ENCODE measurements at places on chromosomes 7 and 10. TPM values are rescaled to one million over a fixed set of nuclear protein-coding genes. Genes with fewer than 3 reads are reported as not detected.

GRCh38 chr10:35336921-35337823 lies 863 bp downstream of the CCNY start:
- peak; percentile 37 for DNase-seq

DNA sequence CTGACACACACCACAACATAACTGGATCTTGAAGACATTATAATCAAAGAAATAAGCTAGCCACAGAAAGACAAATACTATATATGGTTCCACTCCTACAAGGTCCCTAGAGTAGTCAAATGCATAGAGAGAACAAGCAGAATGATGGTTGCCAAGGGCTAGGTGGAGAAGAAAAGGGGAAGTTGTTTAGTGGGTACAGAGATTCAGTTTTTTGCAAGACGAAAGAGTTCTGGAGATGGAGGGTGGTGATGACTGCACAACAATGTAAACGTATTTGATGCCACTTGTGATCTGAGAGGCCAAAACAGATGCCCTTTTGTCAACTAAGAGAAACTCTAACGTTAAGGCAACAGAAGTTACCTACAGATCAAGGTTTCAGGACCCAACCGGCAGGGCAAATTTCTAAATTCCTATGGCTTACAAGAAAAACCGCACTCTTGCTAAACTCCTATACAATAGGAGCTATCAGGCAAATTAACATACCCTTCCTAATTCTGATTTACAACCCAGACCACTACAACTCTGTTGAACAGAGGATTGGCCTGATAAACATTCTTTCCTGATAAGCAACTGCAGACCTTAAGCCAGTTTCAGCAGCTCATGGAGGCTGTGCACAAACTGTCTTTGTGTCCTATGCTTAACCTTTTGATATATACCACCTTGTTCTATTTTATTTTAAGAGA lies 69.0 kb downstream of the FAM107B start:
- no peak for DNase-seq

- DNase-seq: no peak
Measured at GRCh38 chr7:152654971-152655370, 21.0 kb downstream of the XRCC2 start.

DNA sequence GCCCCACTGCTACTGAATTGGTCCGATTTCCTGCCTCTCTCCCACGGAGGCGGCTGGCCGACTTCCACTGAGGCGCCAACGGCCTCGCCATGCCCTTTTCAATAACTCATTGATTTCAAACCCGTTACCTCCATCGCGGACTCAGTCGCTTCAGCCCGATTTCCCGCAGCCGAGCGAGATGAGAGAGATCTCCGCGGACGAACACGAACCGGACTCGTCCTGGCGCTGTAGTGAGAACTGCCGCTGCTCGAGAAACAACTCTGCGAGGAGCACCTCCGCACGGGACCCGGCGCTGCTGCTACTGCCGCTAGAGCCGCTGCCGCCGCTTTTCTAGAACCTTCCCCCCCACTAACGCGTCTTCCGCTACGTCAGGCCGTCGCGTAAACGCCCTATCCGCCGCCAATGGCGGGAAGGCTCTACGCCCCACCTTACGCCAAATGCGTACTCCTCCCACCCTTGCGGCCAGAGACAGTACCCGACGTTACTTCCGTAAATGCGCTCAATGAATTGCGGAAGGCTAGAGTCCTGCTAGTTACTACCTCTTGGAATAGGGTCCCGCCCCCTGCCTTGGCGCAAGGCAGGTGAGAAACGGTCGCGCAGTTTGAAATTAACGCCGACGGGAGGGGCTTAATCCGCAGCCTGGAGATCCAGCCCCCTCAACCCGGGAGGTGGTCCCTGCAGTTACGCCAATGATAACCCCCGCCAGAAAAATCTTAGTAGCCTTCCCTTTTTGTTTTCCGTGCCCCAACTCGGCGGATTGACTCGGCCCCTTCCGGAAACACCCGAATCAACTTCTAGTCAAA lies at the start of gene HNRNPA2B1:
Gene HNRNPA2B1, minus strand, starts transcription at position 303 of the 803 bp plus-strand sequence. Its CDS starts 169 bp downstream, at position 134.
- DNase-seq: peak; percentile 97

DNA sequence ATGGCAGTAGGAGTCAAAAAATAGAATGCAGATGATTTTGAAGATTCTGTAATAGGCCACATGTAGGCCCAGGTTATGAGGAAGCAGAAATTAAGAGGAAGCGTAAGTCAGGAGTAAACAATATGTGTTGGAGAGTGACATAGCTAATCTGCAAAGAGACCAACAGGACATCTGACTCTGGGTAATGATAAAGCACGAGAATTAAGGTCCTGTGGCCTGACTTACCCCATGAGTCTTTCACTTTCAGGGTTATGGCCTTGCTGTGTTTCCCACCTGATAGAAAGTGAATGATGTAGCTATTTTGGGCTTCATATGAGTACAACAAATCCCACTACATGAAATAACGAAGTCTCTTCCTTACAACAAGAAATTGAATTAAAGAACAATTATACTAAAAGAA lies 393.0 kb downstream of the MAGI2 start:
- DNase-seq: no peak

DNA sequence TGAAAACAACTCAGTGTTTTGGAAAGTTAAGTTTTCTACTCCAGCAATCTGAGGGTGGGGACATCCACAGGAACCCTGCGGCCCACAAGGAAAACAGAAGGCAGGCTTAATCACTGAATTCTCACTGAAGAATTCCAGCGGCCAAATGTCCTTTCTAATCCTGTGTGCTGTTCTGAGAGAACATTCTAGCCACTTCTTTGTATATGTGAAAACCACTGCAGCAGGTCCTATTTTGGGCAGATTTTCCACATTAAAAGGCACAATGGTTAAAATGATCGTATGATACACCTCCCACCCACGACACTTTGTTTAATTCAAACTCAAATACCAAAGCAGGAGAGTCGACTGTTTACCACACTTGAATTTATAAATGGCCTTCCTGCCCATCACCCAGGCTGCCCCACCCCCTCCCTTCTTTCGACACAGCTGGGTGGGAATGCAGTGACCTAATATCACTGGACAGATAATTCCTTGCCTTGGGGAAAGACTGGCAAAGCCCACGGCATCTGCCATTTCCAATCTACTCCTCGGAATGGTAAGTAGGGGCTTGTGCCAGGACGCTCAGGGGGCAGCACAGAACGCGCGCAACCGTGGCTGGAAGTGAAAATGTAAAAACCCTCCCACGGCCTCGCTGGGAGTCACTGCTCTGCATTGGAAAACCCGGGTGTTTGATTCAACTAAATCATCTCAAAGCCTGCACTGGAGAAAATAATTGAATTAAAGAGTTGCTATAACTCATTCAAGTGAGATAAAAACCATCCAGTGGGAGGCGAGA lies 67.0 kb downstream of the CTBP2 start:
- DNase-seq: peak; percentile 48

- no peak for DNase-seq
Measured at GRCh38 chr7:135414850-135415439, 95.0 kb downstream of the CNOT4 start.

GRCh38 chr10:51031950-51032349 lies 42.3 kb upstream of the PRKG1 start:
- DNase-seq: no peak

- DNase-seq: no peak
Measured at GRCh38 chr7:20359341-20359963, 28.8 kb downstream of the ITGB8 start.

DNA sequence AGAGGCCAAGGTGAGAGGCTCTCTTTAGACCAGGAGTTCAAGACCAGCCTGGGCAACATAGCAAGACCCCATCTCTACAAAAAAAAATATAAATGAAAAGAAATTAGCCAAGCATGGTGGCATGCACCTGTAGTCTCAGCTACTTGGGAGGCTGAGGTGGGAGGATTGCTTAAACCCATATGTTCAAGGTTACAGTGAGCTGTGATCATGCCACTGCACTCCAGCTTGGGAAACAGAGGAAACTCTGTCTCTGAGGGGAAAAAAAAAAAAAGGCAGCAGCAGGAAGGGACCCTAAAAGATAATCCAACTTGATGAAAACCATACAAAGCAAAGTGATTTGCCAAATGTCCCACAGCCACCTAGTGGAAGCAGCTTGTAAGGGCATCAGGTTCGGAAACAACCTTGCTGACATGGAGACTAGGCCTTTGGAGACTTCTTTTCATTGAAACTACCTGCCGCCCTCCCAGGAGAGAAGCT lies 15.6 kb upstream of the PBLD start:
- DNase-seq: peak; percentile 38

- DNase-seq: no peak
Measured at GRCh38 chr7:1418505-1419309, 40.6 kb downstream of the MICALL2 start.

The OR2A5 gene
- total RNA-seq: not detected

The MAT1A gene
- not detected for total RNA-seq

The GNB2 gene
- 192 TPM for total RNA-seq

The ACHE gene
- 16.8 TPM for total RNA-seq

The RARRES2 gene
- 111 TPM for total RNA-seq

The CUBN gene
- 1.5 TPM for total RNA-seq

The C7orf25 gene
- 9.3 TPM for total RNA-seq
